Activated CD4-positive, alpha-beta T cell treated with anti-CD3 and anti-CD28 coated beads, Interleukin-2, amount 50 U/mL, for 1 hour (primary cell): ENCODE measurements at places on chromosomes 4 and X.

DNA sequence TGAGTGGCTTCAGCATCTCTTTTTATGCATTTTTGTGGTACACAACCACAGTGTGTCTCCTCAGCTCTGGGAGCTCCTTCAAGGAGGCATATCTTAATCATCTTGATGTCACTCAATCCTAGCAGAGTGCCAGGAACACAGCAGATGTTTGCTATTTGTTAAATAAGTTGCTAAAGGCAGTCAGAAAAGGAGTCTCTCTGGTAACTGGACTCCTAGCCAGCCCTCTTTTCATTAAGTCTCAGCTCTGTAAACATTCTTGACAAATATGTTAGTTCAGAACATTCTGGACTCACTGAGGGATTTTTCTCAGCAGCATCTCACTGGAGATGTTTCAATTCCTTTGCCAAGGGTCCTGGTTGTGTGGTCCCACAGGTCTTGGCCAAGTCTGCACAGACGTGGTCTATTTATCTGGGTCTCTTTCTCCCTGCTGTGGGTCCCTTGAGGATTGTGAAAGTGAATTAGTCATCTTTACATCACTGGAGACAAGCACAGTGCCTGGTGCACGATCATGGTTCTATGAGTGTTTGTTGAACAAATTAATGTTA, 20.3 kb upstream of the FAM9C start:
- DNase-seq, result no peak

DNA sequence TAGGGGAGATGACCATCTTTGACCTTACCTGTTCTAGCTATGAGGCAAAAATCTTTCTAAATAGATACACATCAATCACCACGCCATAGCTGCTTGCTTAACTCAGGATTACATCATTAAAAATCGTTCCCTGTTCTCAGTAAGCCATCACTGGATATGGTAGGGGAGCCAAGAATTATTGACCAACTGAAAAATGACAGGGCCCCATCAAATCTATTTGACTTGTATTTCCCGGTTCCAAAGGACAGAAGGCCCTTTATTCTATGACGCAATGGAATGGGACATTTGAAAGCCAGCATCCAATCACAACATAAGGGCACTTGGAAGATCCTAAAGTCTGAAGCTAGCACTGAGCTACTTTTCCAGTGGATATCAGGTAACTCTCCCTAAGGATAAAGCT, 75.6 kb upstream of the NOCT start:
- DNase-seq, result no peak

GRCh38 chrX:87063642-87064041, 454.0 kb upstream of the KLHL4 start:
- DNase-seq, result no peak

DNA sequence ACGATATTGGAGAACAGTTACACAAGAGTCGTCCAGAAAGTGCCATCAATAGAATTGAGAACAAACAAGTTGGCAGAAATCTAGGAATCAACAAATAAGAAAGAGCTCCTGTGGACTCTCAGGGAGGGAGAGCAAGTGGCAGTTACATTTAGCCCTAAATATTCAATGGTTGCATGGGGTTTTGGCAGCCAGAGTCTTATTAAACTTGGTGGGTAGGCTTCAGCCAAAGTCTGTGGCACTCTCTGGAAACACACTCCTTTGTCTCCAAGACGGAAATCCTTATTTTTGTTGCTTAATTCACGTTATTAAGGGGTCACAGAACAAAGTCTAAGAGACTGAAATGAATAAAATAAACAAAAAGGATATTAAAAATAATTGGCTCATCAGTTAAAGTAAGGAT, 742.2 kb upstream of the ATOH1 start:
- DNase-seq, result no peak

DNA sequence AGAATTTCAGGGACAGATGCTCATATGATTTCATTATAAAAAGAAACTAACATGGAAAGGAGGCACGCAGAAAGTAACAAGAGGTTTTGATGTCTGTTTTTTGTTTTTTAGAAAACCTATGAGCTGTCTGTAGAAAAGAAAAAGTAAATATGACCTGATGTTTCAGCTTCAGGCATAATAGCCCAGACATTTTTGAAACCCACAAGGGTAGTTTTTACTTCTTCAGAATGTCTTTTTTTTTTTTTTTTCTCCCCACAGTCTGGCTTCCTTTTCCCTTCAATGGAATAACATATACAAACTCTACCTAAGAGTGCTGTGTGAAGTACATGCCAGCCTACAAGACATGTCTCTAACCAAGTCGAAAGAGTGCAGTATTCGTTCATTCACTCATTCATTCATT, 18.3 kb upstream of the STX18 start:
- no peak for DNase-seq
